ENCODE measurements at places on chromosomes 13 and 19. TPM values are rescaled to one million over a fixed set of nuclear protein-coding genes. Genes with fewer than 3 reads are reported as not detected.

DNA sequence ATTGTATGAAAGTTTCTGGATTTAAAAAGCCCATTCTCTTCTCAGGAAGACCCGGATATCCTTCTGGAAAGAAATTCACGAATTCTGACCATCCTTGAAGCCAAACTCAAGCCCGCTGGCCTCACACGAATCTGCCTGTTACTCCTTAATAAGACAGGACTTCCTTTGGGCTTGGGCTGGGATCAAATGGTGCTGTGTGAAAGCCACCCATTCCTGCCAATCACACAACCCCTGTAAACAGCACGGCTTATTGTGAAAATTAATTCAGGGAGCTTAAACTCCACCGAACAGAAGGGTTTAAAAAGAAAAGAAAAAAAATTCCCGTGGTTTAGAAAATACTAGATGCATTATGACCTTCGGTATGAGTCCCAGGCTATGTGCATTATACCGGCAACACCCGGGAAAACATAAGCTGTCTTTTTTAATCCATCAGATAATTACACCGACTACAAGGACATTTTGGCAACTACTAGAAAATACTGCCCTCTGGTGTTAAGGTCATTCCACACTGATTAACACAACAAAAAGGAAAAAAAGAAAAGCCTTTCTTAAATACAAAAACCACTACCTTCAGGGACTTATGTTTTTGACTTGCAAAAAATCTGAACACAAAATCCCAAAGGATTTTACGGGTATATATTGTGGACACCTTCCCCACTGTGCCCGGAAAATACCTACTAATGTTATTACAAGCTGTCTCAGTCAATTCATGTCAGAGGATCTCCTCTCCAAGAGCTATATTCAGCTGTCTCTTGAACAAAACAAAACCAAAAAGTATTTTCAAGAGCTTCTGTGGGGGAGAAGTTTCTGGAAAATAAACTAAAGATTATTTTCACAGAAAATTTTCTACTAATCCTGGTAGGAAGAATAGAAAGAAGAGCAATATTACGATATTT, 76.0 kb upstream of the LSM14A start:
- peak; percentile 21 for DNase-seq

DNA sequence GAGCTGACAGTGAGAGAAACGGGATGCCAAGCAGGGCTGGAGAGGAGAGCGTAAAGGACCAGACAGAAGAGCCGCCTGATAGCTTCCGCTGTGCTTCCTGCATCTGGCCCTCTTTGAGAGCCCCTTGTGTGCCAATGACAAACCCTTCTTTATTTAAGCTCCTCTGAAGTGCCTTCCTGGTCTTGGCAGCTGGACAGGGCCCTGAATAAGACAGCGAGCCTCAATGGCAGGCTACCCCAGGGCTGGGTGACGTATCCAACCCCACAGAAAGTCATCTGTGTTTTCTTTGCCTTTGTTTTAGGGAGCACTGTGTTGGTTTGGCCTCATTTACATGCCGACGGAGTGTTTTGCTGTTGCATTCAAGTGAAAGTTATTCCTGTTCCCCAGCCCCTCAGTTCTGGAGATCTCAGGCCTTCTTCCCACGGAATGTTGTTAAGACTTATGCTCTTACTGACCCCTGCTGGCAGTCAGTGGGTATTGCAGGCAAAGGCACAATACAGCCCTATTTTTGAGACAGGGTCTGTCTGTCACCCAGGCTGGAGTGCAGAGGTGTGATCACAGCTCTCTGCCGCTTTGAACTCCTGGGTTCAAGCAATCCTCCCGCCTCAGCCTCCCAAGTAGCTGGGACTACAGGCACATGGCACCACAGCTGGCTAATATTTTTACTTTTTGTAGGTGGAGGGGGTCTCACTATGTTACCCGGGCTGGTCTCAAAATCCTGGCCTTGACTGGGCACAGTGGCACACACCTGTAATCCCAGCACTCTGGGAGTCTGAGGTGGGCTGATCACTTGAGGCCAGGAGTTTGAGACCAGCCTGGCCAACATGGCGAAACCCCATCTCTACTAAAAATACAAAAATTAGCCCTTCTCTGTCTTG, 16.8 kb downstream of the CCL25 start:
- no peak for DNase-seq

- DNase-seq: no peak
These were observed 82.0 kb downstream of the SIPA1L3 start for GRCh38 chr19:37988758-37989635.

DNA sequence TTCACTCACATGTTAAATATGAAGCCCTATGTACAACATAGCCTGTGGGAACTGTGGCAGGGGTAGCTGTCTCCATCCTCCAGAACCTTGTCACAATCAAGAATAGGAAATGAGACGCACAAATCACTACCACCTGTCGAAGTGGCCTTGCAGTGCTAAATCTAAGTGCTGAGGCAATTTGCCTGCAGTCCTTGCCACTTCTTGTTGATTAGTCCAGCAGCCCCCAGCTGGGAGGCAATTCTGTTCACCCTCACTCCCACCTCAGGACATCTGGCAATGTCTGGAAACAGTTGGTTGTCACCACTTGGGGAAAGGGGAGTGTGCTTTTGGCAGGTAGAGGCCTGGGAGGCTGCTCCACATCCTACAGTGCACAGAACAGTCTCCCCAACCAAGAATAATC, 10.7 kb downstream of the RFX2 start:
- no peak for DNase-seq

GRCh38 chr19:4390017-4390566, 10.3 kb downstream of the SH3GL1 start:
- no peak for DNase-seq

GRCh38 chr19:22617614-22618320, 16.4 kb upstream of the ZNF492 start:
- no peak for DNase-seq

GRCh38 chr13:74027161-74027779, 106.9 kb downstream of the KLF12 start:
- DNase-seq: no peak

- no peak for DNase-seq
These were observed 1.6 kb downstream of the UBE2L5 start for GRCh38 chr13:30423891-30424290.

DNA sequence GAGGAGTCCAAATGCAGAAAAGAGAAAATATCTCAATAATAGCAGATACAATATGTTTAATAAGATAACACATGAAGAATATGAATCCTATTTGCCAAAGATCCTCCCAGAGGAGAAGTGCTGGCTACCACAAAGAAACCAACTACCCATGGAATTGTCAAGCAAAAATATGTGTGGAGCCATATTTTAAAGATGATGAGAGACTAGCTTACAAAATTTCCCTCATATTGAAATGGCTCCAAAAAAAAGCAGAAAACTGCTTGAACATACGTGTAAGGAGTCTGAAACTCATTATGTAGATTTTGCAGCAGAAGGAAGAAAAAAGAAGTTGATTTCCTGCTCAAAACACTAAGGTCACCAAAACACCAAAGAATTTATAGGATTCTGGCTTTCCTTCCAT, 94.2 kb downstream of the USP12 start:
- DNase-seq: no peak

- DNase-seq: no peak
These were observed 17.6 kb downstream of the EMP3 start for GRCh38 chr19:48342841-48343540.

DNA sequence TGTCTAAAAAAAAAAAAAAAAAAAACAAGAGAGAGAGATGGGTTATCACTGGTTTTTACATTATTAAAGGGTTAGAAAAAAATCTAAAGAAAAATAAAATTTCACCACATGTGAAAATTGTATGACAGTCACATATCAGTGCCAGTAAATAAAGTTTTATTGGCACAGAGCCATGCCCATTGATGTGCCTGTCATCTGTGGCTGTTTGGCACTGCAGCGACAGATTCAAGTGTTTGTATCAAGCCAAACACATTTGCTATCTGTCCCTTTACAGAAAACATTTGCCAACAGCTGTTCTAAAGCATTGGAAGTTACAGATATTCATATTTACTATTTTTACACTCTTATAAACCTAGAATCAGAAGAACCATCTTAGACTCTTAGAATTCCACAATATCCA, 16.3 kb downstream of the FCHO1 start:
- no peak for DNase-seq

GRCh38 chr19:30235946-30236345, 136.2 kb upstream of the ZNF536 start:
- DNase-seq: no peak

DNA sequence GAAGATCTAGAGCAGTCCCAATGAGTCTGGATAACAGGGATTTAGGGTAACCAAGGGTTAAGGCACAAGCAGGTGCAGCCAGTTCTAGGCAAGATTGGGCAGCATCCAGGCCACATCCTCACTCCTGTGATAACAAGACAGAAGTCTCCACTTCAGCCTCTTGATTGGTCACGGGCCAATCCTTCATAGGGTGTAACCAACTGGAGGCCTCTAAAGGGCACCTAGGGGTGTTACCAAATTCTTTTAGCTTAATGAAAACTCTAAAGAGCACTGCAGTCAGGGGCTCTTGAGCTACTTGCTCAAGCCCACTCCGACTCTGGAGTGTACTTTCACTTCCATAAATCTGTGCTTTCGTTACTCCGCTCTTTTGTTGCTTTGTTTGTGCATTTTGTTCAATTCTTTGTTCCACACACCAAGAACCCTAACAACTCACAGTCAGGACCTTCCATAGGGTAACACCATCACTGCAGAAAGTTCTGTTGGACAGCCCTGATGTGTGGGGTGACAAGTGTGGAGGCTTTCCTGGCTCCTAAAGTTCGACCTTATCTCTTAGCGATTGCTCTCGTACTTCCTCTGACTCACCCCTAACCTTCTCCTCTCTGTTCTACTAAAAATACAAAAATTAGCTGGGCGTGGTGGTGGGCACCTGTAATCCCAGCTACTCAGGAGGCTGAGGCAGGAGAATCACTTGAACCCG, 36.1 kb downstream of the ZSWIM9 start:
- DNase-seq: no peak

DNA sequence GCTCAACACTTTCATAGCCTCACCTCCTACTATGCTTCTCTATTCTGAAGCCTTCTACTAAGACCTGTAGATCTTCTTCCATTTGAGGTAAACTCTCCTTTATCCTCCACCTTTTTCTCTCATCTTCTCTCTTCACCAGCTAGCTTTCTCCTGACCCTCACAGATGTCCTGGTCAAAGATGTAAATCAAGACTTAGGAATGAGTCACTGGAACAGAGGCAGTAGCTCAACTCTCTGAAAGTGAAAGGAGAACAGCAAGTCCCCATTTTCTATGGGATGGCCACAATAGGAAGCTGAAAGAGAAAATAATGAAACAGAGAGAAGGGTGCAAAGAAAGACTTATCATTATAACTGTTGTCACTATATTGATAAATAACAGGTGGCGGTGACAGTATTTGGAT, 86.1 kb upstream of the DOCK9 start:
- no peak for DNase-seq

GRCh38 chr13:106029676-106030290, 505.7 kb downstream of the EFNB2 start:
- no peak for DNase-seq

- DNase-seq: no peak
These were observed 767 bp upstream of the GADD45B start for GRCh38 chr19:2475018-2475701.

GRCh38 chr19:53612762-53613526, 18.9 kb upstream of the DPRX start:
- no peak for DNase-seq

DNA sequence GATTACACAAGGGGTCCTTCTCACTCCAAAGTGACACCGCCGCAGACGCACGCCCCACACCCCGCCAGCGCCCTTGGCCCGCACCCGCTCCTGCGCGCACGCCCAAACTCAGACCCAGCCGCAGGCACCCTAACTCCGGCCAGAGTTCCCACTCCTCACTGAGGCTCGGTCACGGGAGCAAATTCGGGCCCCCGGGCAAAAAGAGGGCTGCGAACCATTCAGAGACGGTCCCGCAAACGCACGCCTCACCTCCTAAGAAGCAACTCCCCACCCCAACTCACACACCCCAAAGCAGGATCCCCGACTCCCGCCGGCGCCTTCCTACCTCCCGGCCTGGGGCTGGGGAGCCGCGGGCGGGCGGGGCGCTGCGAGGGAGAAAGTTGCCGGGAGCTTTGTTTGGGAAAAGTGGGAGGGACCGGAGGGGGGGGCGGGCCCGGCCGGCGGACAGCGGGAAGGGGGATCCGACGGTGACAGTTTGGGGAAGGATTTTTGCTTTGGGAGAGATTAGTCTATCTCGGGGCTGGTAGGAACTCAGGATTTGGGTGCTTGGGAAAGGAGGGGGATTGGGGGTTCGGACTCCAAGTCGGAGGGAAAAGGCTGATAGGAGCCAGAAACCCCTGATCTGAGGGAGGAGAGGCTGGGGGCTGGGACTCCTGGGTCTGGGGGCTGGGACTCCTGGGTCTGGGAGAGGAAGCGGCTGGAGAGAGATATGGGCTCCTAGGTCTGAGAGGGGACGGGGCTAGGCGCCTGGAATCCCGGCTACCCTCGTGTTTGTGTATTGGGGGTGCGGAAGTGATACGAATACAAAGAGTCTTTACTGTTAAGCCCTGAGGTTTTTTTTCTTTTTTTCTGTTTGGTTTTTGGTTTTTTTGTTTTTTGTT, at the start of gene TEAD2:
Gene TEAD2, minus strand, starts transcription at position 369 of the 881 bp plus-strand sequence. CDS start 2,341 bp downstream, outside the sequence.
- no peak for DNase-seq

DNA sequence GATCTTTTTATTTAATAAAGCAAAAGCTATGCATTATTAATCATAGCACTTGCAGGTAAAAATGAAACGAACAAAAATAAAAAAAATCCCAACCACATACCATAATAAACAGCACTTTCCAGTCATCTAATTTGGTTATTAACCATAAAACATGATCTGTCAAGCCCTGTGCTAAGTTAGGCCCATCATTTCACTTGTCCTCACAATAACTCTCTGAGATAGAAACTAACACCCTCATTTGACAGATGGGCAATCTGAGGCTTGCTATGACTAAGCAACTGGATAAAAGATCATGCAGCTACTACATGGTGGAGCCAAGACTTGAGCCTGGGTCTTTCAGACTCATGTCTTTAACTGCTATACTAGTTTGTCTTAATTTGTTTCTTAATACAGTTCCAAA, 21.8 kb downstream of the PROSER1 start:
- no peak for DNase-seq

GRCh38 chr13:87344176-87344575, 327.0 kb upstream of the SLITRK5 start:
- peak; percentile 4 for DNase-seq

DNA sequence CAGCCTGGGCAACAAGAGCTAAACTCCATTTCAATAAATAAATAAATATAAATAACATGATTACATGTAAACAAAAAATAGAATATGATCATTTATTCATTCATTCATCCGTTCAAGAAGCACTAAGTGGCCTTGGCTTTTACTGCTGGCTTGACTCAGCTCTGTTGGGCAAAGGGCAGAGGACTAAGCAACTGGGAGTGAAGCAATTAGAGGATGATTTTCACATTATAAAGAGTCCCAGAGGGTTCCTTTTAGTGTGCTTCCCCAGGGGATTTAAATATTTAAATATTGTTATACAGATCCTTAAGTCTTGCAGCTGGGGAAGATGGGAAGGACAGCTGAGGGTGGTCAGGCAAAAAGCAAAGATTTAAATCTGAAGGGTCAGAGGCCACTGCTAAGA, 34.9 kb upstream of the FLT1 start:
- no peak for DNase-seq

Gene MED26
- 7.0 TPM for total RNA-seq

Gene ZNF90
- total RNA-seq: 5.1 TPM

Gene SYNE4
- total RNA-seq: 8.6 TPM

Gene AKAP11
- 20.9 TPM for total RNA-seq

Gene DMRTC2
- total RNA-seq: not detected

Gene FAM216B
- total RNA-seq: not detected

Gene CLASRP
- total RNA-seq: 77.9 TPM

Gene LRRC63
- total RNA-seq: 0.42 TPM

Measured in kidney epithelial cell (primary cell).